ENCODE measurements at places on chromosomes 2 and 18. TPM values are rescaled to one million over a fixed set of nuclear protein-coding genes. Genes with fewer than 3 reads are reported as not detected.

GRCh38 chr18:13440277-13441248, 222.0 kb downstream of the LDLRAD4 start:
- no peak for ATAC-seq

GRCh38 chr18:5417342-5417741, 121.8 kb upstream of the ZBTB14 start:
- peak; percentile 41 for ATAC-seq

- peak; percentile 20 for ATAC-seq
Observed at GRCh38 chr2:189580241-189580651, 340 bp downstream of the SLC40A1 start.

GRCh38 chr2:189370719-189371118, 70.6 kb upstream of the WDR75 start:
- no peak for ATAC-seq

DNA sequence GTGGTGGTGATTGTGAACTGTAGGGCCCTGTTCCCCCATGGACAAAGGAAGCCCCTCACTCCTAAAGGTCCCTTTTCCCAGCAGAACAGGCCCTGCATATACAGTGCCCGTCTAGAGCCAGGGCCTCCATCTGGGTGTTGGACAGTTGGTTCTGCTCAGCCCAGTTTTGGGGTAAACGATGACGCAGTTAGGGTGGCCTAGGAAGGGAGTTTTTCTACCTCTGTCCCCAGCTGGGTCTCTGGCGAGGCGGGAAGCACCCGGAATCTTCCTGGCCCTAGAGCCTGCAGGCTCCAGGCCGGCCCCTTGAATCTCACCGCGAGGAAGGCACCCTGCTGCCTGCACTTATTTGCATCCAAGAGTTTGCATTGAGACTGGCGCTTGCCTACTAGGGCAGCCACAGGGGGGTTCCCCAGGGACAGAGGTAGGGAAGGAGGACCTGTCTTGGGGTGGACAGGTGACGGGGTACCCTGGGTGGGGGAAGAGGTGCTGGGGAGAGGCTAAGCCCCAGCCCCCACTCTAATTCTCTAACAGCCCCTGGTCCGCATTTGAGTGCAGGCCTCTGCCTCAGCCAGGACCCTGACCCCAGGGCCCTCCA, 529 bp upstream of the MTA3 start:
- peak; percentile 31 for ATAC-seq

- no peak for ATAC-seq
Observed at GRCh38 chr2:128684523-128684922, 365.9 kb upstream of the HS6ST1 start.

DNA sequence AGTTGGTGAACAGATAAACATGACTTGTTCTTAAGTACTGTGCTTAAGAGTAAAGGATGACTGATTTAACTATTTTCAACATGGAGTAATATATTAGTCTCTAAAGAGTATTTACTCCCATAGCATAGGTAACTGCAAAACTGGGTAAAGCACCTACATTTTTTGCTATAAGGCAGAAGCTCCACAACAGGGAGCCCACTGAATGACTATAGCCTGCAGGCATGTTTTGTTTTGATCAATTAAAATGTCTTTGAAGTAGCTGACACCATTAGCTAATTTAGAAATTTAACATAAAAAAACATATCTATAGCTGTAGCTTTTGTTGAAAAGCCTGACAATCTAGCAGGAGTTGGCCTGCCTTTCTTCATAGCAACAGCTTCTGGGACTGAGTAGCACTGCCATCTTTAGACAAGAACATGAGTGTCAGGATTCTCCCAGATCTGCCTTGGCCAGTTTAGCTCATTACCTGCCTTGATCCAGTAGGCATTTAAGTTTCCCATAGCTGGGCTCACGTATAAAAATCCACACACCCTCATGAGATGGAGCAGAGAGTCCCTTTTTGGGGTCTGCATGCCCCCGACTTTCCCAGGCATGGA, 1935.1 kb upstream of the PIK3C3 start:
- no peak for ATAC-seq

AFF3 gene
- total RNA-seq: 29.9 TPM

IL1F10 gene
- not detected for total RNA-seq

APOB gene
- 3.1 TPM for total RNA-seq

Data from gastroesophageal sphincter (tissue), 4 donors.